ENCODE measurements at places on chromosomes 16 and 17.

- no peak for DNase-seq
Measured at GRCh38 chr17:18225642-18226283, 328 bp downstream of the LLGL1 start.

DNA sequence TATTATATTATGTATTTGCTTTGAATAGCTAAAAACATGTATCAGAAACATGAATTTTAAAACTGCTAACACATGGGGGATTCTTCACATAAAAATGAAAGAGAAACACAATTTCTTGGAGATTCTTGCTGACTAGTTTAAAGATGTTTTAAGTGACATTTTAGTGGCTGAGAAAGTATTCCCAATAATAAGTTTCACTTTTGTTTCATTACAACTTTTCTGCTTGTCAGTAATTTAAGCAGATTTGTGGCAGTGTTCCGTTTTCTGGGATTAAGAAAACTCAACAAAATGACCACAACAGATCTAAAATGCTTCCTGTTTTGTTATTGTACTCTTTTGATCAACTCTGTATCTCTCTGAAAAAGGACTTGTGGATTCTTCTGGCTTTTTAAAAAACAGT, 75.9 kb downstream of the NLK start:
- DNase-seq, result no peak

GRCh38 chr17:76690596-76691280, 20.0 kb downstream of the MXRA7 start:
- DNase-seq, result no peak

GRCh38 chr16:22743401-22743800, 70.6 kb upstream of the HS3ST2 start:
- no peak for DNase-seq

GRCh38 chr17:59001158-59001814, 105.4 kb downstream of the TRIM37 start:
- DNase-seq, result peak; percentile 91
